AG20443 (cell line): ENCODE measurements at places on chromosomes 7 and 10.

GRCh38 chr10:129962031-129962871 is 1.8 kb downstream of the EBF3 start:
- DNase-seq: no peak

DNA sequence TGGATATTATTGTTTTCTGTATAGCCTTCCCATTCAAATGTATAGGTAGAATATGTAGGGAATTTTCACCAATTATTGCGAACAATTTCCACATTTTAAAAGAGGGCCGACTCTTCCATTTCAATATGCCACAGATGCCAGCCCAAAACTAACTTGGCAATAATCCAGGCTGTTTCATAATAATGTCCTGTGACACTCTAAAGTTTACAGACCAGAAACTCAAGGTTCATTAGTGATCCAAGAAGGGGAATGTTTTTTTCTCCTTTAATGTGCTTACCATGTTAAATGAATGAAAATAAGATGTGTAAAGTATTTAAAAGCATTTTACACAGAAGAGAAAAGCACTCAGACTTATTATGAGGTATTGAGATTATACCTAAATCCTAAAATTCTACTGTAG is 63.0 kb upstream of the FAM3C start:
- no peak for DNase-seq

- no peak for DNase-seq
These were observed 201.2 kb downstream of the KCNMA1 start for GRCh38 chr10:77436257-77436975.

DNA sequence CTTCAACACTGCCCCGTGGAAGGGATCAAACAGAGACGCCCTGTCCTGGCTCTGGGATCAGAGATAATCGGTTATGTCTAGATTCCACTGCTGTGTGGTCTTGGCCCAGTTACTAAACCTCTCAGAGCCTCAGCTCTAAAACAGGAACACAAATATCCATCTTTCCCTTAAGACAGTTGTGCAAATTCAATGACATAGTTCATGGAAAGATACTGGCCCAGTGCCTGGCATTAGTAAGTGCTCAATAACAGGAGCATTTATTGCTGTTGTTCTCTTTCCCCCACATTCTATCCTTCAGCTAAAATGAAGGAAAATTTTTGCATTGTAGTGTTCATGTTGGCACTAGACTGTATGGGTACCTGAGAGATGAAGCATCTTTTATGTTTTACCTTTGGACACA is 58.6 kb downstream of the TACC2 start:
- DNase-seq: no peak

GRCh38 chr7:111832174-111832573 is 269.9 kb upstream of the IMMP2L start:
- no peak for DNase-seq

DNA sequence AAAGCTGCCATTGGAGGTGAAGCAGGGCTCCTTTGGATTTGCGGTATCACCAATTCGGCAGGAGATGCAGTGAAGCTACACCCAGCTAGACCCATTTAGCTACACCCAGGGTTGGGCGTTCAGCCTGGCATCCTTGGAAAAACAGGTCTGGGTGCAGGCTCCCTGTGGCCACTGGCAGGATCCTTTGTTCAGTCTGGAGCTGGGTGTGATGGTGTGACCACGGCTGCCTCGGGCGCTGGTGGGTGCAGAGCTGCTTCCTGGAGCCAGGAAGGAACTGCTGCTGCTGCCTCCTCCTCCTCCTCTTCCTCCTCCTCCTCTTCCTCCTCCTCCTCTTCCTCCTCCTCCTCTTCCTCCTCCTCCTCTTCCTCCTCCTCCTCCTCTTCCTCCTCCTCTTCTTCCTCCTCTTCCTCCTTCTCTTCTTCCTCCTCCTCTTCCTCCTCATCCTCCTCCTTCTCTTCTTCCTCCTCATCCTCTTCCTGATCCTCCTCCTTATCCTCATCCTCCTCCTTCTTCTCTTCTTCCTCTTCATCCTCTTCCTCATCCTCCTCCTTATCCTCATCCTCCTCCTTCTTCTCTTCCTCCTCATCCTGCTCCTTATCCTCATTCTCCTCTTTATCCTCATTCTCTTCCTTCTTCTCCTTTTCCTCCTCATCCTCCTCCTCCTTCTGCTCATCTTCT is 84.0 kb downstream of the GRK5 start:
- no peak for DNase-seq

DNA sequence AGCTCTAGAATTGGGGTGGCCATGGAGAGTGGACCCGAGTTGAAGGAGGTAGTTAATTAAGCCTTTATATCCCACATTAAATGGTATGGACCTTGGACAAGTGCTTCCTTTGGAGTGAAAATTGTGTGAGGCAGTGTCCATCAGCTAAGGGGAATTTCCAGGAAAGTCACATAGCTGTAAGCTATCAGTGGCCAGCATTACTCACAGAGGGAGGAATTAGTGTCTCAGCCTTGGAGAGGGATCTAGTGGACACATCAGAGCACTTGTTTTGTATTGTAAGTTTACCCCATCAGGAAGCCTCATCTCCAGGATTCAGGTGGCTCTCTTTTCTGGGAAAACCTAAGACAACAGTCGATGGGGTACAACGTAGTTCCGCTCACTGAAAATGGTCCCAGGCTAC is 416.7 kb downstream of the TFEC start:
- peak; percentile 26 for DNase-seq

- peak; percentile 29 for DNase-seq
These were observed 5.8 kb upstream of the GGCT start for GRCh38 chr7:30510124-30511075.

GRCh38 chr7:34067005-34067778 is 161.9 kb downstream of the BMPER start:
- no peak for DNase-seq

- no peak for DNase-seq
These were observed 103.0 kb downstream of the NXPH1 start for GRCh38 chr7:8536431-8536830.

- DNase-seq: no peak
These were observed 108.5 kb downstream of the HOXA1 start for GRCh38 chr7:26987338-26987737.

- no peak for DNase-seq
These were observed 28.3 kb upstream of the SDK1 start for GRCh38 chr7:3272691-3273141.

GRCh38 chr7:111633878-111634277 is 71.6 kb upstream of the IMMP2L start:
- DNase-seq: no peak

- DNase-seq: no peak
These were observed 60.4 kb upstream of the FGFR2 start for GRCh38 chr10:121658611-121659010.
